ENCODE measurements at places on chromosomes 6 and 20.
A peak's percentile ranks its signal among the peaks of the same experiment; 100 is the strongest.

DNA sequence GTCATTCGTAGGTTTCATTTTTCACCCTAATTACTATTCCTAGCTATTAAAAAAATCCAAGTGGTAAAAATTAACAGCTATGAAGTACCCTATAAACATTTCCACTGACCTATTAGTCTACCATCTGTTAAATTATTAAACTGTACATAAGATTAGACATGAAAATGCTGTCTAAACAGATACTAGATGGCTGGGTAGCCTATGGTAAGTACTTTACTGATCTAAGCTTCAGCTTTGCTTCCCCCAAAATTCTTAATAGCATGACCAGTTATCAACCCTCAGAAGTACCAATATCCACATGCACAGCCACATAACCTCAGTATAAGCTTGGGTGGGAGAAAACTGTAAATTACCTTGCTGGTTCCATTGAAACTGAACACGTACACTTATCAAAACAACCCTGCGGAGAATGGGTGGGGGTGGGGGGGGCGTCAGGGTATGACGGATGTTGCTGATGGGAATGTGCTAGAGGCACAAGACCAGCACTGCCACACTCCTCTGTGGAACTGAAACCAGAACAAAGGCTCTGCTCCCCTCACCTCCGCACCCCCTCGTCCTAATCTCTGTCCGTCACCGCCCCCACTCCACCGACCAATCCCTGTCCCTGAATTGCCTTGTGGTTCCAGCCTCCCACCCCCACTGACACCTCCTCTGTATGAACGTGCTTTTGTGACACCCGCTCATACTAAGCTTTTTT is 45.3 kb downstream of the B4GALT5 start:
- no peak for DNase-seq
- H3K36me3 ChIP-seq = no peaks in the 10 kb centered on the region
- no peak overlapping the region for H3K4me3 ChIP-seq
- no peaks in the 10 kb centered on the region for H3K27me3 ChIP-seq
- no peaks in the 10 kb centered on the region for H3K4me1 ChIP-seq

GRCh38 chr20:5729348-5729747 is 20.9 kb upstream of the SHLD1 start:
- peak overlapping the region; percentile 81 for H3K27ac ChIP-seq
- H3K4me1 ChIP-seq = peaks cover 13% of the 10 kb centered on the region
- DNase-seq = peak; percentile 81
- H3K27me3 ChIP-seq = peaks cover 3% of the 10 kb centered on the region
- H3K4me3 ChIP-seq = no peak overlapping the region

- no peaks in the 10 kb centered on the region for H3K36me3 ChIP-seq
- no peak for DNase-seq
- no peak overlapping the region for H3K4me3 ChIP-seq
- peaks cover 16% of the 10 kb centered on the region for H3K27me3 ChIP-seq
These were observed 56.3 kb upstream of the TULP1 start for GRCh38 chr6:35569011-35569461.

DNA sequence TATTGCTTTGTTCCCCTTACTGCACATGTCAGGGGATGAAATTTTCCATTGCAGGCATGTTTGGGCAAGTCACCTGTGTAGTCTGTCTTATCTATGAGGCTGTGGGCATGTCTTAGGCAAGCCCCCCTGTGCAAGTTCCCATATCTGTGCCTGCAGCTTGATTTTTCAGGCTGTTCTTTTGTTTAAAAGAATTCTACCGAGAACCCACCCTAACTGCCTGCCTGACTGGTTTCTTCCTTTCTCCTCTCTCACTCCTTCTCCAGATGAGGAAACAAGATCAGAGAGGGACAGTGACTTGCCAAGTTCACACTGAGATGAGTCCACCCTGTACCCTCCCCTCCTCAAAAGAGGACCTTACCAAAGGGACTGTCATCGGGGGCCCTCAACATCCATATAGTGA is 11.0 kb downstream of the TREML2 start:
- H3K27me3 ChIP-seq = peaks cover 21% of the 10 kb centered on the region
- no peaks in the 10 kb centered on the region for H3K36me3 ChIP-seq
- no peaks in the 10 kb centered on the region for H3K4me1 ChIP-seq
- H3K4me3 ChIP-seq = no peak overlapping the region
- H3K27ac ChIP-seq = no peak overlapping the region

- no peak overlapping the region for H3K4me3 ChIP-seq
- H3K4me1 ChIP-seq = peaks cover 11% of the 10 kb centered on the region
- H3K36me3 ChIP-seq = peaks cover 4% of the 10 kb centered on the region
- H3K27ac ChIP-seq = no peak overlapping the region
These were observed 71.5 kb downstream of the SLC23A2 start for GRCh38 chr20:4929686-4930397.

- DNase-seq = no peak
- H3K36me3 ChIP-seq = no peaks in the 10 kb centered on the region
- no peaks in the 10 kb centered on the region for H3K4me1 ChIP-seq
These were observed 10.9 kb upstream of the F13A1 start for GRCh38 chr6:6331393-6331792.

DNA sequence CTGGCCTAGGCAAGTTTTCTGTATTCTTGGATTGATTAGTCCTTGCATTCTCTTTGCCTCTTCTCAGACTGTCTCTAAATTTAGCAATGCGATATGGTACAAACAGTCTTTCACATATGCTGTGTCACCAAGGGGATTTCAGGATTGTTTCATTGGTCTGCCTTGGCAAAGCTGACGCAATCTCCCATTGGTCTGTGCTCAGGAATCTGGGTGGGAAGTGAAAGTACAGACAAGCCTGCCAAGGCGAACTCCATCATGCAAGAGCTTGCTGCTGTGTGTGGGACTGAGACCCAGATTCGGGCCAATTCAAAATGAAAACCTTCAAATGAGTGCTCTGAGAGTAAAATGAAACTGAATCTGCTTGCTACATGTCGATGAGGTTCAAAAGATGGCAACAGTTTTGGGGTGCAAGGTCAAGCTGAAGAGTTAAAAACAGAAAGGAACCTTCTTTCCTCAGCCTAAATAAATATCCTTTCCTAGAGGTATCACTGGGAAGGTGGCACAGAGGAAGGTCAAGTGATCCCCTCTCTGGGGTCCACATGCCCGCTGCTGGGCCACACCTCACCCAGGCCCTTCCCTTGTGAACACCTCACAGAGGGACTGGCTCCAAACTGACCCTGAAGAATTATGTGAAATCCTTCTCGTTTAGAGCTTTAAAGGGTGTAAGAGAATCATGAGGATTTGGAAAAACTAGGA is 198.8 kb upstream of the PREP start:
- peaks cover 17% of the 10 kb centered on the region for H3K4me1 ChIP-seq
- H3K4me3 ChIP-seq = peak overlapping the region; percentile 22
- no peaks in the 10 kb centered on the region for H3K36me3 ChIP-seq
- no peaks in the 10 kb centered on the region for H3K27me3 ChIP-seq

DNA sequence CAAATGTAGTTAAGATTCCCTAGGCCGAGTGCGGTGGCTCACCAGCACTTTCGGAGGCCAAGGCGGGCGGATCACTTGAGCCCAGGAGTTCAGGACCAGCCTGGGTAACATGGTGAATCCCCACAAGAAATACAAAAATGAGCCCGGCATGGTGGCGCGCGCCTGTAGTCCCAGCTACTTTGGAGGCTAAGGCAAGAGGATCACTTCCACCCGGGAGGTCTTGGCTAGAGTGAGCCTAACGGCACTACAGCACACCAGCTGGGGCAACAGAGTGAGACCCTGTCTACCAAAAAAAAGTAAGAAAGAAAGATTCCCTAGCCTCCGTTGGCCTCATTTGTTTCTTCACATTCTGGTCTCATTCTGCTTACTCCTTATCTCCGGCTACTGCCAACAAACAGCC is 1.2 kb downstream of the ESF1 start:
- H3K27me3 ChIP-seq = no peaks in the 10 kb centered on the region
- H3K27ac ChIP-seq = no peak overlapping the region
- no peak overlapping the region for H3K4me3 ChIP-seq
- no peak for DNase-seq

- H3K4me3 ChIP-seq = no peak overlapping the region
- H3K36me3 ChIP-seq = no peaks in the 10 kb centered on the region
- H3K27ac ChIP-seq = no peak overlapping the region
- H3K4me1 ChIP-seq = no peaks in the 10 kb centered on the region
These were observed 127.5 kb downstream of the TAF4 start for GRCh38 chr20:61937963-61938838.

DNA sequence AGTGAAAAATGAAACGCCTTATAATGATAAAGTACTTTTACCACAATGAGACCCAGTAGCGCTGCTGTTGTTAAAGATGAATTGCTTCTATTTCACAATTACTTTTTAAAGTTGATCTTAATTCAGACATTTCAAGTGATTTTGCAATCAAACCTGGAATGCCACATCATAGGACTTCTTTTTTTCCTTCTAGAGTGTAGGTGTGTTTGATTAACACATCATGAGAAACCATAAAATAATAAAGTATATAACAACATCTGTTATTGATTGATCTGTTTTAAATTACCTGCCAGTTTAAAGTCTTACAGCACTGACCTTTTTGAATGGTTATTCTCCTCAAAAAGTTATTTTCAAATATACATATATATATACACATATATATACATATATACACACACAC is 38.6 kb downstream of the HEBP2 start:
- H3K4me3 ChIP-seq = no peak overlapping the region
- H3K27me3 ChIP-seq = no peaks in the 10 kb centered on the region
- H3K27ac ChIP-seq = no peak overlapping the region
- DNase-seq = no peak

DNA sequence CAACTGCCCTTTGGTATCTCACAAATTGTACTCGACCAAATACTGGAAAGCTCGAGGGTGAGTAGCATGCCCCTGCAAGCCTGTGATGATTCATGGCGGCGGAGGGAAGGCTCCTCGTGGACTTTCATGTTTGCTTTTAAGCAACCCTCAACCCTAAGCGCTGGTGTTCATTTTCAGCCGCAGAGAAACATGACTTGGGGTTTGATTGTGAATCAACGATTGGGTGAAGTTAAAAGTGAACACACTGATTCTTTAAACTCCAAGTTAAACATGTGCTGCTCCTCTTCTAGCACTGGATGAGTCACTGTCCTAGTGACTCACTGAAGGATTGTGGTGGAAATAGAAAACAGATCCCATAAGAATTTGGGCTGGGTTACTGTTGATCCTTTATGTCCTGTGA is 8.3 kb downstream of the CD109 start:
- DNase-seq = peak; percentile 99
- no peak overlapping the region for H3K4me3 ChIP-seq
- H3K4me1 ChIP-seq = peaks cover 4% of the 10 kb centered on the region
- H3K36me3 ChIP-seq = no peaks in the 10 kb centered on the region
- peak overlapping the region; percentile 70 for H3K27ac ChIP-seq
- no peaks in the 10 kb centered on the region for H3K27me3 ChIP-seq

- H3K4me1 ChIP-seq = no peaks in the 10 kb centered on the region
- H3K36me3 ChIP-seq = peaks cover 77% of the 10 kb centered on the region
These were observed 29.3 kb downstream of the PYGB start for GRCh38 chr20:25277051-25277801.
